SIG-M5 (cell line): ENCODE measurements at places on chromosomes 5 and 9.

DNA sequence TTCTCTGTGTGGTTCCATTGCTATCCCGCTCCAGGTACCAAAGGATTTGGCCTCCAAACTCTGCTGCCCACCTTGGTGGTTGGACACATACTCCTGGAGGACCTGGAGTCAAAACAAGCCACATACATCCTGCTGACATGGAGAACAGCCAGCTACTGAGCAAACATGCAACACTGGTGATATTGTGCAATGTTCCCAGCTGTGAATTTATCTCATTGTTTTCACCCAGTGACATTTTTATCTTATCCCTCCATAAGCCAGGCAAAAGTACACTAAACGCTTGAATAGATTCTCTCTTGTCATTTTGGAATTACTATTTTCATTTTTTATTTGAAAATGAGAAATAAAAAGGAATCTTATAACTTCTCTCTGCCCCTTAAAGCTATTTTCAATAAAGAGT, 11.1 kb upstream of the CTSL start:
- no peak for DNase-seq

DNA sequence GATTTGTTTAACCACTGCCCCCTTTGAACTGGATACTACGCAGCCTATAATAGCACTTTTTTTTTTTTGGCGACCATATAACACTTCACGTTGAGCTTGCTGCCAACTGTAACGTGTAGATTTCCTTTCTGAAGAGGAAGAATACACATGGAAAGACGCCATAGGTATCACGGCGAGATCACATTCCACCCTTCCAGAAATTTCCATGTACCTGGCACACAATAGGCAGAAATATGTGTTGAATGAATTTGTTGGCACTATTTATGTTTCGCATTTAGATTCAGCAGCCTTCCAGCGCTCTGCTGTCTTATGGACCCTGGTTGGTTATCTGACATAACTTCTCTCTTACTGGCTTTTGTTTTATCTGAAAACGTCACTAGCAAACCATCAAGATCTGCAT, 250.3 kb downstream of the SLIT3 start:
- DNase-seq = no peak

DNA sequence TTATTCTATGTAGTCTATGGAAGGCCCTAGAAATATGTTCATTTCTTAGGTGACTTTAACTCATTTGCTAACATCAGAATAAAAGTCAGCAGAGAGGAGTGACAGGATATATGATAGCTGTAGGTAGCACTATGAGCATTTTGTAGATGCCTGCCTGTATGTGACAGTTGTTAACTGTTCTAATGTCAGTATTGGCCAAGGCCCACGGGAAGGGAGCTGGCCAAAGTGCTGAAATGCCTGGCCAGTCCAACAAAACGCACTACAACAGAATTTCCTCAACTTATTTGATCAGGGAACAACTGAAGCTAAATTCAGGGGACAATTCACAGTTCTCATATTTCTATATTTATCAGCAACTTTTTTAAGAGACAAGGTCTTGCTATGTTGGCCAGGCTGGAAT, 20.8 kb downstream of the SV2C start:
- DNase-seq = no peak

GRCh38 chr9:78292026-78292425, 4.9 kb upstream of the PSAT1 start:
- DNase-seq = no peak

GRCh38 chr5:161023551-161023950, 171.5 kb upstream of the ATP10B start:
- DNase-seq = no peak

DNA sequence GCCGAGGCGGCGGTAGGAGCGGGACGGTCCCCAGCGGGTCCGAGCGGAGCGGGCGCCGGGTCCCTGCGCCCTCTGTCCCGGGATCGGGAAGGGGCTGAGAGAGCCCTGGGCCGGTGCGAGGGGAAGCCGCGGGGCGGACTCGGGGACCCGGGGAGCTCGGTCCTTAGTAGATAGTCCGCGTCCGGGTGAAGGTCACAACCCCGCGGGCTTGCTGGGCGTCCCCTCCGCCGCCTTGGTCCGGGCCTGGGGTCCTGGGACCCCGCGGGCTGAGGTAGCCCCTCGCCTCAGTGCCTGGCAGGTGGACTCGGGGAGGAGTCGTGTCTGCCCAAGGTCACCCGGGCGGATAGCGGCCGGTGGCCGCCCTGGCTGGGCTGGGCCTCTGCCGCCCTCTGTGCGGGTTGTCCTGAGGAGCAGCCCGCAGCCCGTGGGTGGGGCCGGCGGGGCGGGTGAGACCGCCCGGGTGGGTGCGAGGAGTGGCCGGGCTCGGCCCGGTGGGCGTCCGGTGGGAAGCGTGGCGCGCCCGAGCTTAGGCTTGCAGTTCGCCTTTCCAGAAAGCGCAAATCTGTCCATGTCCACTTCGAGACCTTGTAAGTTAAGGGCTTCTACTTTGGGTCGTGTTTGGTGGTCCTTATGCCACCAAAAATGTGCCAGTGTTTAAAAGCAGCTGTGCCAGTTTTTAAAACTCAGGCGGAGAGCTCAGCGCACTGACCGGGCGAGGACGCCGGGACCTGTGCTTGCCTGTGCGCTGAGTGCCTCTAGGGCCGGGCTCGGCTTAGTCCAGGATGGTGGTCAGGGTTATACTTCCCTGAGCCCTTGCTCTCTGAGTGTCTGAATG, 554 bp downstream of the SDHA start:
- DNase-seq = no peak

GRCh38 chr5:181168595-181169118, 21.3 kb downstream of the OR2V2 start:
- DNase-seq = no peak

- DNase-seq = no peak
Measured at GRCh38 chr5:180103487-180104167, 32.1 kb upstream of the RNF130 start.

DNA sequence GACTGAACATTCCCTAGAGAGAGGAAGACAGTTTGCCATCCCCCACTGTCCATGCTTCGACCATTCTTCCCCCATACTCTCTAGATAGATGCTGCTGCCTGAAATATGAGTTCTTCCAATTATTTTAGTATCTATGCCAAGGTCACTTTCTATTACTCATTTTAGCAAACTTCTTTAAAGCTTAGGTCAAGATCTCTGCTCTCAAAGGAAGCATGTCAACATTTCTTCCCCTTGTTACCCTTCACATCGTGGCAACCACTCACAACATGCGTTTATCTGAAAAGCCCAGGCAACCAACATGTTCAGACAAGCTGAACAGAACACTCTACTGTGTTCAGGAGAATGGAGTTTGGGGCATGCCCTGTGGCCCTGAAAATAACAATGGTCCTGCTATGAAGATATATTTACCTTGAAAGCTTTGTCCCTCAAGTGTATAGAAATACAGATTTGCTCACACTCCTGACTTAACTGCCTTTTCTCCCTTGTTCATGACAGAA, 138.4 kb upstream of the KIF2A start:
- DNase-seq = no peak

- DNase-seq = no peak
Measured at GRCh38 chr9:130824079-130824478, 11.0 kb upstream of the ABL1 start.
